ENCODE measurements at places on chromosomes 7 and 10.
A peak's percentile ranks its signal among the peaks of the same experiment; 100 is the strongest.

DNA sequence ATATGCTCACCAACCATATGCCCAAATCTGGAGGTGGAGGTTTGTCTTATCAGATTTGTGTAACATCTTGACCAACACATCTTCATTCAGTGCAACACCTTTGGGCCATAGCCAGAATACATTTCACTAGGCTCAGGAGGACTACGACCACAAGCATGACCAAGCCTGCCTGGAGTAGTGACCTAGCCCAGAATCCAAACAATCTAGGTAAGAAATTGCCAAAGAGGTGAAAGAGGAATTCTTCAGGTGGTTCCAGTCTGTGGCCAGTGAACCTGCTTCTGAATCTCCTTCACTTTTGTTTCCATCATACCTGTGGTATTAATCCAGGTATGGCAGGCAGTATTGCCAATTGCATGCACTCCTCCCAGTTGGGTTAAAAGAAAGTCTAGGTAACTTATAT is 112.8 kb upstream of the RAB18 start:
- DNase-seq = no peak

DNA sequence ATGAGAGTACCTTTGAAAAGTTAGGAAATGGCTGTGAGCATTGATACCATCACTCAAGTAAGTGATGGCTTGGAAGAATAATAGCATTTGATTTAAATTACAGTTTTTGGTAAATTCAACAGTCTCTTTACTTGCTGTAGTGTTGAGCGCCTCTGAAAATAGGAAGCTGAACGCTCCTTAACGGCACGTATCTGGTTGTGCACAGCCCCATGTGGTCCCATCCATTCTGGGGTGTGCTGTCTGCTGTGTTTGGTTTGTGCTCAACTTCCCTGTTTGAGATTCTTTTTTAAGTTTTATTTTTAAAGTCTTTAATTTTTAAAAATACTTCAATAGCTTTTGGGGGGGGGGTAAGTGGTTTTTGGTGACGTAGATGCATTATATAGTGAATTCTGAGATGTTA is 51.5 kb downstream of the DNAJB6 start:
- DNase-seq = no peak

DNA sequence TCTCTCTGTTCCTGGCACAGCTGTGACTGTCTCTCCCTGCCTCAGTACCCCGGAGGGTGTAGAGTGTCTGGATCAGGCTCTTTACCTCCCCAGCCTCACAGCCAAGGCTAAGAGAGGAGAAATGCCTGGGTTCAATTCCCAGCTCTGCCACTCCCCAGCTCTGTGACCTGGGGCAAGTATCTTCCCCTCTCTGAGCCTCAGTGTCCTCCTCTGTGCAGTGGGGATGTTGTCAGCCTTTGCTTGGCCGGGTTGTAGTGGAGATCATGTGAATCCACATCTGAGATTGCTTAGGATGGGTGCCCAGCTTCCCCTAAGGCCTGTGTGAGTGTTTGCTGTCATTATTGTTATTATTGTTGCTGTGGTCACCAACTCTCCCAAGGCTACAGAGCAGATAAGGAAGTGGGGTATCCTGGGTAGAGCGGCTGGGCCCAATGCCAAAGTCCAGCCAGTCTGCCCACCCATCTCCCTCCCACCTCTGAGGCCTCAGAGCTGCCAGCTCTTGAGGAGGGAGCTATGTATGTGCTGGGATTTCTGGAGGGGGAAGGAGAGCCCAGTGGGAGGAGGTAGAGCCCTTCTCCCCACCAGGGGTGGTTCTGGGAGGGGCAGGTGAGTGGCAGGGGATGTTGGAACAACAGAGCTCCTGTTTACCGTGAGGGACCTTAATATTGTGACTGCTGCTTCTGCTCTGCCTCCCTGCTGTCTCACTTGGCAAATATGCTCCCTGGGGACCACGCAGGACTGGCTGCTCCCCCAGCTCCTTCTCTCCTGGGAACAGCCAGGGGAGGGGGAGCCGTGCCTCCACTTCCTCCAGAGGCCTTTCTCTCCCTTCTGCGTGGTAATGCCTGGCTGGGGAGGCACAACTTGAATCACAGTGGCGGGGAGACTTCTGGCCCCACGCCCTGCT is 170.5 kb downstream of the RPS24 start:
- DNase-seq = peak; percentile 66

DNA sequence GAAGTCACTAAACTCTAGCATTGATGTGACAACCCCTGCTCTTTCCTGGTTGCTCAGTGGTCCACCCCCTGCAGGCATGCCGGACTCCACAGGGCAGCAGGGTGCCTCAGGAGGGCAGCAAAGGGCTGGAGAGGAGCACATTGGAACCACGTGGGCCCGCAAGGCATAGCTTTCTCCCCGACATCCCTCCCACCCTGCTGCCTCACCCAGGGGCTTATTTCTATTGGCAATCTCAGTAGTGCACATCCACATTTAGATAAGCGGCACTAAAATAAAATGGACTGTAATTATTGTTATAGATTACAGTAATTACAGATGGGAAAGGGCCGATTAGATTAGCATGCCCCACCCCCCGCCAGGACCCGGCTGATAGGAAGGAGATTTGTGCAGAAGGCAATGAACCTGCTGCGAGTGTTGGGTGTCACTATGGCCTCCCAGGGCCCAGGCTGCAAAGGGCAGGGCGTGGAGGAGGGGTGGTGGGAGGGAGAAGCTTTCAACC is 580.1 kb downstream of the GRID1 start:
- DNase-seq = no peak

Data from CMK (cell line).